ENCODE measurements at places on chromosomes 4 and X. TPM values are rescaled to one million over a fixed set of nuclear protein-coding genes. Genes with fewer than 3 reads are reported as not detected.

- DNase-seq = no peak
Measured at GRCh38 chr4:43244688-43245382, 352.3 kb downstream of the GRXCR1 start.

DNA sequence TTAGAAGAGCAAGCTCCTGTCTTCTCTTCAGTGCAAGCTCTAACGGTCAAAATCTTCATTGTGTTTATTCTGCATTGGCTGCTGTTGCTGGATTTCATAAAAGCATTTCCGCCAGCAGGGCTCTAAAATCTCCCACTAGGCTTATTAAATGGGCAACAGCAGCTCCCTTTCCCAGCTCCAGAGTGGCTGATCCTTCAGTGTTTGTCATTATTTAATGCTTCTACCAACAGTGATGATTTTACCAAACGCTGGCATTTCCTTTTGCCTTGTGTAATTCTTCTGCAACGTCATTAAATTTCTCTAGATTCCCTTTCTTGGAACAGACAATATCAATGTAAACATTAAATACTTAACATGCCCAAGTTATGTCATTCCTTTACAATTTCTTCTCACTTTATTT lies 20.1 kb downstream of the SLC7A11 start:
- DNase-seq = no peak

GRCh38 chr4:153499005-153499404 lies 32.8 kb downstream of the TMEM131L start:
- DNase-seq = no peak

GRCh38 chrX:65035446-65035770 lies 59.2 kb upstream of the ZC4H2 start:
- no peak for DNase-seq

DNA sequence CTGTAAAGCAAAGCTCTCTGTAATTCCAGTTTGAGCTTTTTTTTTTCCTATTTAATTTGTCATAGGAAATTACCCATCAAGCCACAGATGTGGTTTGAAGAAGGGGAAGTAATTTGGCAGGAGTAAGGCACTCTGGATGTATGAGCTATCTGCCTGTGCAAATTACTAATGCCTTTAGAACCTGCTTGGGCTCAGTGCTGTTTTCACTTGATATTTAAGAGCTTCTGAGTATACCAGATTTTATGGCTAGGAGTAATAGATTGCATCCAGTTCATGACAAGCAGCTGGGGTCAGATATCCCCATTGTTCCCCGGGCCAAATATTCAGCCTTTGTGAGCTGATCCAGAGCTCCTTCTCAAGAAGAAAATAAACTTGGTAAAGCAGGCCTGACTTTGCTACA lies 89.1 kb downstream of the DCAF8L2 start:
- DNase-seq = no peak

DNA sequence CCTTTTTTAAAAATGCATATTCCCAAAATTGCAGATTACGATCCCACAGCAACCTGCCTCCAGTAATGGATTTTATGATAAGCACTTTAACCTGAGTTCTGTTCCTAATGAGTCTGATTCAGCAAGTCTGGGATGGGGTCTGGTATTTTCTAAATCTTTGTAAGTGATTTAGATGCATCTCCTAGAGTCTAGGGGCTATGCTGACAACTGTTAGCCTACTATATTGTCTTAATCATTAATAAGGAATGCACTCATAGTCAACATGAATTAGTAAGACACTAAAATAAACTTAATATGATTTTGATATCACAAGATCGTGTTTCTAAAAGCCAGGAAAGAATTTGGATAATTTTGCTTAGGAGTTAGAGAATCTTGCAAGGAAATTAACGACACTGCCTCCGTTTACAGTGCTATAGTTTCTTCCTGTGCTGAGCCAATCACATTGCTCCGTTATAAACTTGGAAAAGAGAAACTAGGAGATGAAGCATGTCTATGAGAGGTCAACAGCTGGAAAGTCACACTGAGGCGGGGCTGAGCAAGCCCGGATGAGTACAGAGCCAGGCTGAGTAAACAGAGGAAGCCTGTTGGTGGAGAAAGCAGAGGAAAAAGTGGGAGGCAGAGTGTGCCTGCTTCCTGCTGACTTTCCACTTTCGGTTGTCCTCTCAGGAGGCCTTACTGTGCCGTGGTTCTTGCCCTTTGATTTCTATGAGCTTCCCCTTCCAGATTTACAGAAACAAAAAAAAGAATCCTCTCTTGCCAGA lies 5.4 kb downstream of the SCARB2 start:
- DNase-seq = peak; percentile 95

DNA sequence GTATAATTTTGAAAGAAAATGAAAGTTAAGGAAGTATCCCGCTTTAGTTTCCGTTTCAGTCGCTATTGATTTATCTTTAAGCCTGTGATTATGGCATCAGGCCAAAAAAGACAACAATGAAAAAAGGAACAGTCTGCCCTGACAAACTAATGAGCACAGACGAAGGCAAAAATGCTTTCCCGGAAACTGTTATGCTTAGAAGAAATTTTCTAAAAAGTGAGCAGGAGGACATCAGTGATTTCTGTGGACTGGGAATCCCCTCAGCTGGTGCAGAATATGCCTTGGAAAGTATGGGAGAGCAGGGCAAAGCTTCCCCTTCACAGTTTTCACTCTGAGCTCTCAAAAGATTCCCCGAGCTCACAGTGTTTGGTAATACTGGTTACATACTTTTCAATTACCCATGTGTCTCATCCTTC lies 5.1 kb upstream of the CXCL10 start:
- peak; percentile 32 for DNase-seq

- no peak for DNase-seq
Measured at GRCh38 chr4:166045457-166045856, 172.4 kb downstream of the TLL1 start.

DNA sequence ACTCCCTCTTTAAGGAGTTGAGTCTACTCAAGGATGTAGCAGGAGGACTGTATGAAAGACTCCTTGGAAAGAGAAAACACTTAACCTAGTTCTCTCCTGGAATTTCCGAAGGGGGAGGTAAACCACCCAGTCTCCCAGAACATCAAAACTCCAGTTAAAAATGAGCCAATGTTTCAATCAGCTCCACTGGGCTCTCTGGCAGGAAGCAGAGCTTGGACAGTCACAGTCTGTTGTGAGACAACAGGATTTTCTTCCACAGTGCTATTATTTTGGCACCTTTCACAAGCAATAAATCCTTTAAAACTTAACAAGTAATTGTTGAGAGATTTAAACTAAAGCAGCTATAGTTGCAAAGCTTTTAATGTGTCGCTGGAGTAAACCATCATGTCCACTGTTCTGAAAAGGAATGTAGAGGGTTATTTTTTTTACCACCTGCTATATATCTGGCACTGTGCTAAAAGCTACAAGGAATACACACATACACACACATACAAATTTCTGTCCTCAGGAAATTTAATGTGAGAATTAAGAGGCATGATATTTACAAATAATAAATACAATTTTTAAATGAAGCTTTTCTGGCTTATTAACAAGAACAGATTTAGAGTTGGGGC lies 229.2 kb upstream of the INTU start:
- DNase-seq = no peak

- no peak for DNase-seq
Measured at GRCh38 chrX:6049132-6049531, 179.5 kb downstream of the NLGN4X start.

- DNase-seq = peak; percentile 58
Measured at GRCh38 chr4:158172261-158173258, at the start of gene GASK1B. GASK1B (minus strand) TSS chr4:158173025; CDS start chr4:158171375, 1,650 bp downstream.

DNA sequence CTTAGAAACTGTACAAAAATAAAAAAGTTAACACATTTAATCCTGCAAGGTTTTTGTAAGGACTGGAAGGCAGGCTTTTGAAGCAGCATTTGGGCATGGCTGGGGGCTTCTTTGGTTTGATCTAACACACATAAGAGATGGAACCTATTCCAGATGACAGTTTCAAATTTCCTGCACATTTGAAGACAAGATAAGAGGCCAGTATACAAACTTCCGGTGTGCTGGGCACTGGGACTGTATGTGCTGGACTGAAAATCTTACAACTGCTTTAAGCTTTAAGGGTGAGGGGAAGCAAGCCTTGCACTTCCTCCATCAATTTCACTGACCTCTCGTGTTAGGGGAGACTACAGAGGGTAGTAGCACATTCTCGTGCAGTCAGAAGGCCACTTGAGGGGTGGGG lies 122.9 kb downstream of the AMMECR1 start:
- DNase-seq = no peak

- DNase-seq = no peak
Measured at GRCh38 chrX:38249965-38250364, 29.3 kb upstream of the SRPX start.

GRCh38 chrX:574830-575229 lies 55.8 kb upstream of the SHOX start:
- no peak for DNase-seq

DNA sequence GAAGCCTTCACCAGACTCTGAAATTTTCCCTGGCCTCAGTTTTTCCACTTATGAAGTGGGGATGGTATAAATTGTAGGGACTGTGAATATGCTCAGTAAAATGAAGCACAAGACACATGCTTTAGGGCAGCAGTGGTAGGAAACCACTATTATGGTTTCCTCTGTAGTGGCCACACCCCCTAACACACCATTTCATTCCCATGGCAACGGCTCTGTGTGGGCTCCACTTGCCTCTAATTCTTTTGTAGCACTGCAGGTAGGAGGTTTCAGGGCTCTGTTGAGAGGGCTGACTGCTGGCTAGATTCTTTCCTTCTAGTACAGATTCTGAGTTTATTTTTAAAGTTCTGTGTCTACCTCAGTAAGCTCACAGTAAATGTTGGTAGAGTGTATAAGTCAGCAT lies 3.5 kb upstream of the VMA21 start:
- no peak for DNase-seq

DNA sequence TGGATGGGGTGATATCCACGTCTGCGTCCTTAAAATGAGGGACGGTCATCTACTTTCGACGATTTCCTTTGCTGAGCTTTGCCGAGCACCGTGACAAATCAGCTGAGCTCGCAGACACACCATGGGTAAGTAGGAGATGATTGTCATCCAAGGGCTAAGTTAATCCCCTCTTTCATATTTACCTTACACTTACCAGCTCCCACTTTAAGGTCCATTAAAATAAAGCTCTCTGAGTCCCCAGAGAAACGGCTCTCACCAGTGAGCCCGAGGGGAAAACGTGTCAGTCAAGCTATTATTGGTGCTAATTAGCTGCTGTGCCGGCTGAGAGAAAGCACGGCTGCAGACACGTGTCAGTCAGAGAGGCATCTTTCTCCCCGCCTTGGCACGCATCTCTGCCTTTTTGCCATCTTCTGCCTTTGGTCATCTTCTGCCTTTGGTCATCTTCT lies 72.2 kb downstream of the CRLF2 start:
- DNase-seq = no peak

DNA sequence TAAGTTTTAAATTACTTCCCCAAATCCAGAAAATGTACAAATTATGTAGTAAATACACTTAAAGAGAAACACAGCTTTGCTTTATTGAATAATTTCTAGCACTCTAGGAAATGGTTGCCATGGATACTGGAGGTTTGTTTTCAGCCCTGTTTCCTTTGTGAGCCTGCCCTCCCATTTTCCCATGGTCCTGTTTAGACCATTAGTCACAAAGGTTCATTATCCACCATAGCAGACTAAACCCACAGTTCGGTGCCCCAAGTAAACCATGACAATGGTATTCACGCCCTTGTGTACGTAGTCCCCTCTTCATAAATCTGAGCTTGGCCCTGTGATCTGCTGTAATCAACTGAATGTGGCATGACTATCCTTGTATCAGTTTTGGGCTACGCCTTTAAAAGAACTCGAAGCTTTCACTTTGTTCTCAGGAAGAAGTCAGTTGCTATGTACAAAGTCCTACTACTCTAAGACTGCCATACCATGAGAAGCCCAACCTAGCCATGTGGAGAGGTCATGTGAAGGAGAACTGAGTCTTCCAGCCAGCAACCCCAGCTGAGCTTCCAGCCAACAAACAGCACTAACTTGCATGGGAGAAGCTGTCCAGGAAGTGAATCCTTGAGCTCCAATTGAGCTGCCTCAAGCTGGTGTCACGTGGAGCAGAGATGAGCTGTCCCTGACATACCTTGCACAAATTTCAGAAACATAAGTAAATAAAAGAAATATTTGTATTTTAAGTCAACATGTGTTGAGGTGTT lies 300.4 kb downstream of the LDB2 start:
- no peak for DNase-seq

GRCh38 chrX:2933125-2933900 lies 4.2 kb upstream of the ARSD start:
- DNase-seq = no peak

DNA sequence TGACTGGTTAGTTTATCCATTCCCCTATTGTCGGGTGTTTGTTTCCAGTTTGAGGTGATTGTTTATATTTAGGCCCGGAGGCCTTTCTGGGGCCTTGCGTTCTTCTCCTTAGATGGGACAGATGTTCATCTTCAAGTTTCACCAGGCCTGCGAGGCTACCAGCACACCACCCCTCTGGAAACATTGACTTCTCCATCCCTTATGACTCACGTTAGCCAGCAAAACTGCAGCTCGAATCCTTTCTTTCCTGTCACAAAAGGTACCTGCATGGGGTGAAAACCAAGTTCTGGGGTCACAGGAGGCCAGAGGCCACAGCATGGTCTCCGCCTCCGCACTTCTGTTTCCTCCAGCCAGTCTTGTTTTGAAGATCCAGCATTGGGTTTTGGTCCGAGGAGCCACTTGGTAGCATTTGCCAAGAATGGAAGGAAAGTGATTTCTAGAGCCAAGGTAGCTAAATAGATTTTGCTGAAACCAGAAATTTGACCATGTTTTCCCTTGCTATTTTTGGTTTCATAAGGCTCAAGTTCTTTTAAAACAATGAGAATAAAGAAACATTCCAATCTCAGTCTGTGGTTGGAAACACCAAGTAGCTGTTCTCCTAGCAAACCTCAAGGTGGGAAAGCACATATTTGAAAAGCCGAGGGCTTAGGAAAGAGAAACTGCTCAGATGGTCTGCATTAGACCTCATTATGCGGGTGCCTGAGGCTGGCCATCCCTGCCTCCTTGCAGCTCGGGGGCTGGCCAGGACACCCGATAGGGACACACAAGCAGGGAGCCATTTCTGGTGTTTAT lies 5.6 kb downstream of the NYX start:
- DNase-seq = no peak

DNA sequence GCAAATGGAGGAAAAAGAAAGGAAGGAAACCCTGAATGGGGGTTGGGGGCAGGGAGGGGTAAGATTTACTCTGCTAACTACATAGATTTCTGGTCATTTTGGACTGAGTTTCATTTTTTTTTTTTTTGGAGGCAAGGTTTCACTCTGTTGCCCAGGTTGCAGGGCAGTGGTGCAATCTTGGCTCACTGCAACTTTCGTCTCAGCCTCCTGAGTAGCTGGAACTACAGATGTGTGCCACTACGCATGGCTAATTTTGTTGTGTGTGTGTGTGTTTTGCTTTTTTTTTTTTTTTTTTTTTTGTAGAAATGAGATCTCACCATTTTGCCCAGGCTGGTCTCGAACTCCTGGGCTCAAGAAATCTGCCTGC lies 223.5 kb downstream of the APBB2 start:
- no peak for DNase-seq

- no peak for DNase-seq
Measured at GRCh38 chrX:82816562-82816961, 691.5 kb upstream of the POU3F4 start.

The USP17L30 gene
- not detected for polyA plus RNA-seq

The SSX4 gene
- not detected for polyA plus RNA-seq

The TMEM128 gene
- polyA plus RNA-seq = 32.3 TPM

The CSAG1 gene
- polyA plus RNA-seq = not detected

The ARR3 gene
- 0.43 TPM for polyA plus RNA-seq

The NALF2 gene
- polyA plus RNA-seq = 0.76 TPM

The TMPRSS11F gene
- polyA plus RNA-seq = not detected

The ETDA gene
- not detected for polyA plus RNA-seq

Measured in large intestine (tissue), 12 donors.